ENCODE measurements at places on chromosomes 4 and X.

DNA sequence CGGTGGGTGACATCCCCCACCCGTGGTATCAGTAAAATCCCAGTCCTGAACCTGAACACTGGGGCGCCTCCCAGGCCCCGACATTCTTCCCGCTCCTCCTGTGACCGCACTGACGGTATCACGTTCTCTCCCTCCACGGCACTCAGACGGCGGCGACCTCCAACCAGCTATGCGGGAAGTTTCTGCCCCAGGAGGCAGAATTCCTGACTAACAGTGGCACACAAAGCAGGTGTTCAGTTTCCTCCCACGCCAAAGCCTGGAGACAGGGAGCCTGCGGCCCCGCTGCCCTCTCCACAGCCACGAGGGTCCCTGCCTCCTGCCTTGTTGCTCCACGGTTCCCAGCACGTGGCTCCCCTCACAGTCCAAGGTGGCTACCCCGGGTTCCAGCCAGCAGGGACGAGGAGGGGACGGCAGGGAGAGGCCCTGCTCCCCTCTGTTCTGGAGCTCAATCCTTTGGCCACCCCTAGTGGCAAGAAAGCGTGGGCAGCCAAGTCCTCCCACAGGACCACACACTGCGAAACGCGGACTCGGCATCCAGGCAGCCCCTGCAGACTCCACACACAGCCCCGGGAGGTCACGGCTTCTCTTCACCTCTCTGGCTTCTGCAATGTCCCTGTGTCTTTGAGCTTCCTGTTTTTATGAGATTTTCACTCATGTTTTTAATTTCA, 15.2 kb downstream of the CTBP1 start:
- no peak for DNase-seq

DNA sequence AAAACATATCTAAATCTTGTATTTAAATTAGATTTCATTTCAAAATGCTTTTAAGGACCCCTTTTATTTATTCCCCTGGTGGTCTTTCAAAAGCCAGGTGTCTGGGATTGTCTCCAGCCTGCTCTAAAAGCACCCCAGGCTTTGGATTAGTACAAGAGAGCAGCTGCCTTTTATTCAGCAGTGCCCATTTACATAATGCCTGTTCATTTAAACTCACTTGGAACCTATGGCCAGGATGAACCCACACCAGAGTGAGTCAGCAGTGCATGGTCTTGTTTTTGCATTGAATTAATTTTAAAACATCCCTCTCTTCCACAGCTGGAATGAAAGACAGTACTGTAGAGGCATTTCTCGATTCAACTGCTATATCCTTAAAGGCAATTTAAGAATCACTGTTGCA, 64.1 kb upstream of the TENM3 start:
- DNase-seq = no peak

- no peak for DNase-seq
Observed at GRCh38 chrX:78429172-78429571, 101.8 kb upstream of the CYSLTR1 start.

- no peak for DNase-seq
Observed at GRCh38 chrX:131677655-131678628, 134.1 kb downstream of the OR13H1 start.

- no peak for DNase-seq
Observed at GRCh38 chr4:37132351-37132974, 112.1 kb upstream of the NWD2 start.

GRCh38 chr4:176052744-176053143, 12.9 kb upstream of the WDR17 start:
- DNase-seq = no peak

DNA sequence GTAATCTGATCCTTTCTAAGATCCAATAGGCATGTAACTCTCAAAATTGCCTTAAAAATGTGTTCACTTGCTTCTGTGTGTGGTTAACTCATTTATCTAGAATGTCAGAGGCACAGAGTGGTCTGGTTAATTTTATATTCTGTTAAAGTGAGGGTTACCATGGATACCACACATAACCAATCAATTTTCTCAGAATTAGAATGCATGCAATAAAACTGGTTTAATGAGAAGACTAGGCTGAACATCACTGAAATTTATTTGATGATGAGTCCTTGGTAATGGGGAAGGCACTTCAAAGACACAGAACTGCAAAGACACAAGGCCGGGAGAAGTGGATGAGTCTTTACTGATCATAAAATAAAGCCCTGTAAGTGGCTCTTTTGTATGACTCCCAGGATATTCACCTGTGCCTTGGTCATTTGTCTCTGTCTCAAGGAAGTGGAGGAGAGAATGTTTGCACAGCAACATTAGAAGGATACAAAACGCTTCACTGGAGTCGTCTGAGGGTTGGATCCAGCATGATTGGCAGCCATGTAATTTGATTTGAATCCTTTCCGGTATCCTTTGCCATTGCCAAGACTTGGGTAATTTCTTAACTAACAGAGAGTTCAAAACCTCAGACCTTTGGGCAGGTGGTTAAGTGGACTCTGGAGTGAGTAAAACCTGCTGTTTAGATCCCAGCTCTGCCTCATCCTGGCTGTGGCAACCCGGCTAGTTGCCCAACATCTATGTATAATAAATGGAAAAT, 94.0 kb upstream of the RBPJ start:
- DNase-seq = no peak

GRCh38 chr4:152408514-152409327, 127.2 kb downstream of the FBXW7 start:
- no peak for DNase-seq

DNA sequence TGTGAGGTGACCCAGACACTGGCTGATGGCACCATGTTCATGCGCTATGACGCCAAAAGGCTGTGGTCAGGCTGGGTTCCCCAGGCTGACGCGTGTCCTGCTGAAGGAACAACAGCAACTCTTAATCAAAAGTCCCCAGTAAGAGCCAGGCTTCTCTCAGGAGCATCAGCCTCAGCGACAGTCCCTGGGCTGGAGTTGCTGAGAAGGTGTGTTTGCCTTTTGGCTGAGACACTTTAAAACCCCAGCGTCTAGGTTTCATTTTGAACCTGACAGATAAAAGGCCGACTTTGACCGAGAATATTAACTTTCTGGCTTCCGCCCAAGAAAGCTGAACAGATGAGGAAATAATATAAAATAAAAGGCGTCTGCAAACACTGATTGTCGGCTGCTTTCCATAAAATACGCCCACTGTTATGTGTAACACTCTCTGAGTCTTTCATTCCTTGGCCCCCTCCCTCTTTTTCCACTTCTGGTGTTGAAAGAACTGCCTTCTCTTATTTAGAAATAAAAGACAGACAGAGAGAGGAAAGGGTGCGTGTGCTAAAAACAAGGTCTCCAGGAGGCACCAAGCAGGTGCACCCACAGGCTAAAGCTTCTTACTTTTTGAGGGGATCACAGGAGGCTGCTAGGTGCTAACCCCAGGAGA, 373.6 kb downstream of the MID1IP1 start:
- DNase-seq = no peak

GRCh38 chr4:40559585-40560465, 69.8 kb downstream of the RBM47 start:
- no peak for DNase-seq

DNA sequence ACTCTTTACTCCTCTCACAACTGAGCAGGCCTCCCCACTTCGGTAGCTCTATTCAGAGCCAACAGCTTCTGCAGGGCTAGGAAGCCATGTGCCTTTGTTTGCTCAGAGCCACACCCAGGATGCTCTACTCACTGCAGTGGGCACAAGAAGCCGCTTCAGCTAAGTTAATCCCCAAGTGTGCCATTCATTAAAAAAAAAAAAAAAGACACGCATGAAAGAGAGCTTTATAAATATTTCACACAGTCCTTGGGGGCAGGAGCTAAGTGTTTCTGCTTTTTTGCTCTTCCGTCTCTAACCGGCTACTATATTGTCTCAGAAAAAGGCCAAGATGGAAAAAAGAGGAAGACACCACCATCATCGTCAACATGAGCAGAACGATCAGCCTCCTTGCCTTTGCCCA, 8.1 kb downstream of the CRMP1 start:
- DNase-seq = no peak

- no peak for DNase-seq
Observed at GRCh38 chr4:14716691-14717090, 285.6 kb upstream of the CPEB2 start.

DNA sequence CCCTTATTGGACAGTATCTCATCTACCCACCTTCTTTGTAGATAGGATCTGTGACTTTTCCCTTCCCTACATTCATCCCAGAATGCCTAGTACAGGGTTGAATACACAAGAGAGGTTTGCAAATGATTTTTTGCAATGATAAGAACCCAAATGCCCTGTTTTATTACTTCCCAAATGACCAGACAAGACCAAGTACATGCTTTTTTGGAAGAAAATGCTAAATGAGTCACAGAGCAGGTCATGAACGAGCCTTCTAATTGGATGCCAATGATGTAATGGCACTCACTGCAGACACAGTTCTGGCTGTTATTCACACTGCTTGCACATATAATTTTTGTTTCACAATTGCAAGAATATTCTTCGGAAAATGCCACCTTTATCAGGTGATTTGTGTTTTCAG, 17.8 kb upstream of the GABRQ start:
- no peak for DNase-seq

- DNase-seq = no peak
Observed at GRCh38 chr4:116438417-116438816, 647.0 kb downstream of the TRAM1L1 start.

GRCh38 chr4:106671716-106672115, 303.1 kb upstream of the GIMD1 start:
- DNase-seq = no peak

- no peak for DNase-seq
Observed at GRCh38 chr4:108473163-108473720, 147.1 kb upstream of the RPL34 start.

DNA sequence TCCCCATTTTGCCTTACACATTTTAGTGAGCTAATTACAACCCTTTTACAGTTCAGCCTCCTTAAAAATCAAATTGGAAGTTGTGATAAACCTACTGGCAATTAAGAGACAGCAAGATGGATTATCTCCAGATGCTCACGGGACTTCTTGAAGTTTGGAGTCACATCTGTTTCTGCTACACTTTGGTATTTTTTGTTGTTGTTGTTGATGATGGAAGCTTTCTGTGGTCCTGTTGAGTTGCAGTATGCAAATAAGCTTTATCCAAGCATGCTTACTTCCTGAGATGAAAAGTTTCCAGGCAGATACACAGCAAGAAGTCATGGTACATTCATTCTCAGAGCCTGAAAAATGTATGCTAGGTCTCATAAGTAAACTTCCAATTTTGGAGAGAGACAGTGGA, 670.0 kb upstream of the AMOT start:
- DNase-seq = no peak

- no peak for DNase-seq
Observed at GRCh38 chr4:56690393-56690792, 9.3 kb upstream of the HOPX start.

GRCh38 chrX:38357747-38358673, 5.6 kb downstream of the OTC start:
- DNase-seq = no peak

DNA sequence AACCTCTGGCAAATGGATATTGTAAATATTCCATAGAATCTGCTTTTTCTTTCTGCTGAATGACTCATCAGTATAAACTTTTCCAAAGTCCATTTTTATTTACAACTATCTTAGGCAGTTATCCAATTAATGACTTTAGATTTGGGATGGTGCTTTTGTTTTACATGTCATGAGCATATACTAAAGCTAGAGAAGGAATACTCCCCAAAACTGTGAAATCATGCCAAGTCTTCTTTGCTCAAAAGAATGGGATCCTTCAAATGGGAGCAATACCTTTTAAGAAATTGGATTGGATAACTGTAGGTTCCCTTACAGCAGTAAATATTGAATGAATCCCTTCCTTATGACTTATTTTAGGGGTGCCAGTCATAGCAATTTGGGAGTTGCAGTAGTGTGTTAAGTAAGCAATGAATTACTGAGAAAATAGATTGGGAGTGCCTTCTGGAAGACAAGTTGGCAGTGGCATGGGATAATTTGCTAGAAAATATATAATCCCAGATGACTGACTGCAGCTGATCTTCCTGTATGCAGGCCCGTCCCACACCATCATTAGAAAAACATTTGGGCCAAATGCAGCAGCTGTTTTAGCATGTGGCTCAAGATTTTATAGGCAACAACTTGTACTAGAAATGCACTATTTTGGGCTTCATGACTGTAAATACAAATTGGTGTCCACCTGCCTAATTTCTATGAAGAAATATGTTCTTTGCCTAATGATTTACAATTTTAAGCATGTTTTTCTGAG, 2.8 kb downstream of the TMPRSS11D start:
- no peak for DNase-seq

Measured in anterior cingulate cortex (tissue), 58 donors.